ENCODE measurements at places on chromosomes 3 and 15. TPM values are rescaled to one million over a fixed set of nuclear protein-coding genes. Genes with fewer than 3 reads are reported as not detected.
A peak's percentile ranks its signal among the peaks of the same experiment; 100 is the strongest.

ESYT3 gene
- total RNA-seq: 7.0 TPM

C2CD4B gene
- 0.73 TPM for total RNA-seq

SLC2A2 gene
- total RNA-seq: not detected

RBP2 gene
- total RNA-seq: not detected

APOD gene
- total RNA-seq: not detected

COPS2 gene
- 85.1 TPM for total RNA-seq

GOLGA8N gene
- total RNA-seq: 0.63 TPM

KLF15 gene
- 19.5 TPM for total RNA-seq

PTPRG gene
- 90.1 TPM for total RNA-seq

- H3K4me1 ChIP-seq: no peaks in the 10 kb centered on the region
- H3K27me3 ChIP-seq: no peaks in the 10 kb centered on the region
- DNase-seq: no peak
- H3K27ac ChIP-seq: no peak overlapping the region
- peaks cover 22% of the 10 kb centered on the region for H3K36me3 ChIP-seq
- H3K4me3 ChIP-seq: no peak overlapping the region
Measured at GRCh38 chr3:53865732-53866499, 16.0 kb downstream of the ACTR8 start.

DNA sequence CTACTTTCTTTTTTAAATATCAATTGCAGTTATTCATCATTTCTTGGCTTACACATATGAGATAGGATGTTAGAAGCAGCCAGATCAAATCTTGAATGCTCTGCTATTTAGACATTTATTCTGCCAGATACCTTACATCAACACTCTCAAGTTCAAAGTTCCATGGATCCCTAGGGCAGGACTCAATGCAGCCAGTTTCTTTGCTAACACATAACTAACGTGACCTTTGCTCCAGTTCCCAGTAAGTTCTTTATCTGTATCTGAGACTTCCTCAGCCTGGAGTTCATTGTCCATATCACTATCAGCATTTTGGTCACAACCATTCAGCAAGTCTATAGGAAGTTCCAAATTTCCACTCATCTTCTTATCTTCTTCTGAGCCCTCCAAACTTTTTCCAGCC lies 939.9 kb downstream of the VGLL3 start:
- H3K4me1 ChIP-seq: no peaks in the 10 kb centered on the region
- no peaks in the 10 kb centered on the region for H3K27me3 ChIP-seq
- no peaks in the 10 kb centered on the region for H3K36me3 ChIP-seq
- H3K27ac ChIP-seq: no peak overlapping the region
- H3K4me3 ChIP-seq: no peak overlapping the region

GRCh38 chr3:187352581-187353575 lies 15.3 kb upstream of the RTP4 start:
- H3K27ac ChIP-seq: no peak overlapping the region
- no peaks in the 10 kb centered on the region for H3K4me1 ChIP-seq
- H3K4me3 ChIP-seq: no peak overlapping the region
- no peak for DNase-seq
- H3K27me3 ChIP-seq: no peaks in the 10 kb centered on the region
- no peaks in the 10 kb centered on the region for H3K36me3 ChIP-seq

- H3K27ac ChIP-seq: no peak overlapping the region
- no peak overlapping the region for H3K4me3 ChIP-seq
- H3K4me1 ChIP-seq: no peaks in the 10 kb centered on the region
- no peak for DNase-seq
- H3K36me3 ChIP-seq: no peaks in the 10 kb centered on the region
Measured at GRCh38 chr3:84442533-84442932, 516.3 kb upstream of the CADM2 start.

DNA sequence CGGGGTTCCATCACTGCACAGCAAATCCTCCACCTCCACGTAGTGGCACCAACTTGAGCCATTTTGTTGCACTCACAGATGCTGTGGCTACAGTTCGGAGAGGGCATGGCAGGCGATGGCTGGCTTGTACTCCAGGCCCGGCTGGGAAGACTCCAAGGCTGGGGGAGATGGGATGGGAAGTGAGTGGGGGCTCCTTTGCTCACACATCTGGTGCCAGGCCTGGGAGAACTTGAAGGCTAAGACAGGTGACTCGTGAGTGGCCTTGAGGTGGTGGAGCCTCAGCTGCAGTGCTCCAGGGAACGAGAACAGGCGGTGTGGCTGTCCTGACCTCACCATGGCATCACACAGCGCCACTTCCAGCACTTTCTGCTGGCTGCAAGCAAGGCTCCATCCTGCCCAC lies 87.9 kb downstream of the PLXNA1 start:
- no peaks in the 10 kb centered on the region for H3K27me3 ChIP-seq
- no peaks in the 10 kb centered on the region for H3K36me3 ChIP-seq
- no peak for DNase-seq
- H3K4me1 ChIP-seq: no peaks in the 10 kb centered on the region

DNA sequence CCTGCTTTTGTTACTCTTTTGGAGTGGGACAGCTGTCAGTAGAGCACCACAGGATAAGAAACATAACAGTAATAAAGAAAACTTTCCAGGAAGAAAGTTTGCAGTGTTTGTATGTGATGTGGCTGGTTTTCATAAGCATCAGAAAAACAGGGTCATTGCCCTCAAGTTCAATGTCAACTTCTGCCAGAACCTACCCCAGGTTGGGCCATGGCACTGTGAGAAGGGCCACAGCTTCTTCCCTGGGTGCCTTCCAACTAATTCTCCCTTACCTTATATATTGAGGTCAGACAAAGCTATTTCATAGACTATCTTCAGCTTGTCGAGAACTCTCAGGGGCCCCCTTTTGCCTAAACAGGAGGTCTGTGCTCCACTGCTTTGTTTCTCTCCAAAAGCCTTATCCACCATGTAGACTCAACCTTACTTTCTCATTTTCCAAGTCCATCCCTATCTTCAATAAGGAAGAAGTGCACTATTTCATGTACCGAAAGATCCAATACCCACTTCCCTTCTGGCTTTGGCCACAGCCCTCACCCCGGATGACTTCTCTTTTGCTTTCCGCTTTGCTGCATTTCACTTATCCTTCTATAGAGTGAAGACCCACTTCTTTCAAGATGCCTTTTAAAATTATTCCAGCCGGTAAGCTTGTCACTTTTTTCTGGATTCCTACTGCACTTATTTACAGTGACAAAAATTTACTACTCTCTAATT lies 38.2 kb upstream of the PLCL2 start:
- H3K4me3 ChIP-seq: no peak overlapping the region
- no peaks in the 10 kb centered on the region for H3K27me3 ChIP-seq
- peaks cover 7% of the 10 kb centered on the region for H3K4me1 ChIP-seq

DNA sequence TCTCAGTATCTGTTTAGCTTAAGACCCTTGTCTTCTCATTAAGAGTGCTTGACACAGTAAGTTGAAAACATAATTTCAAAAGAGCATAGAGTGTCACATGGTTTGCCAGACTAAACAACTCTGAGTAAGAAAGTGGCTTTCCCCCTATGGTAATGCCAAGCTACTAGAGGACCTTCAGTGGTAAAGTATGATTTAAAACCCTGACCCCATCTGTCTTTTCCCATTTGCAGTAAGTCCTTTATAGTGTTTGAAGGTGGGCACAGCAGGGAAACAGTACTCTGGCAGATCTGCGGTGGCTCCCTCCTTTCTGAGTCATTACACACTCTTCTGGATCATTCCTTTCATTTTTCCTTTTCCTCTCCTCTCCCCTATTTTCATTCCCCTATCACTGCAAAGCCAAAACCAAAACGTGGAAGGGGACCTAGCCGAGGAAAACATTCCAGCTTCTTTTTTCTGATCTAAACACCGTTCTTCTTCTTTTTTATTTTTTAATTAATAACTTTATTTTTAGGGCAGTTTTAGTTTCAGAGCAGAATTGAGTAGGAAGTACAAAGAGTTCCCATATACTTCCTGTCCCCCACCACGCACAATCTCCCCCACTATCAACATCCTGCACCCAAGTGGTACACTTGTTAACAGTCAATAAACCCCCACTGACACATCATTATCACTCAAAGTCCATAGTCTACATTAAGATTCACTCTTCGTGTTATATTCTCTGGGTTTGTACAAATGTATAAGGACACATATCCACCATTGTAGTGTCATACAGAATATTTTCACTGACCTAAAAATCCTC lies 74.7 kb downstream of the PPARG start:
- no peak overlapping the region for H3K27ac ChIP-seq
- H3K36me3 ChIP-seq: no peaks in the 10 kb centered on the region
- DNase-seq: no peak
- H3K4me1 ChIP-seq: no peaks in the 10 kb centered on the region

DNA sequence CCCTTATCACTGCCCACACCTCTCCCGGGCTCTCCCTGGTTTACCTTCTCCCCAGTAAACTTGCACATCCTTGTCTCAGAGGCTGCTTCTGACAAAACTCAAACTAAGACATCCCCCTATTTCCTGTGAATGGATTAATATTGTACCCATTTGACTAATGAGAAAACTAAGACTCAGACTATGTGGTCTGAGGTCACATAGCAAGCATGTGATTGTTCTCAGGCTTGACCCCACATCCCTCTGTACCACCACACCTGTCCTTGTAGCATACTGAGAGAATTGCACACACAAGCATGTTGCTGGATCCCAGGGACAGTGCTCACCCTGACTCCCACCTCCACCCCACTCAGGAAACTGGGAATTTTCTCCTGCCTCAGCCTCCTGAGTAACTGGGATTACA lies 90.7 kb upstream of the HES1 start:
- H3K27ac ChIP-seq: no peak overlapping the region
- no peak overlapping the region for H3K4me3 ChIP-seq
- H3K36me3 ChIP-seq: no peaks in the 10 kb centered on the region
- no peaks in the 10 kb centered on the region for H3K4me1 ChIP-seq

- H3K4me3 ChIP-seq: no peak overlapping the region
- 0 out of 2 replicates have a peak overlapping the region, but pooled peaks have one; percentile 5 for H3K27ac ChIP-seq
- DNase-seq: no peak
- no peaks in the 10 kb centered on the region for H3K4me1 ChIP-seq
- H3K27me3 ChIP-seq: no peaks in the 10 kb centered on the region
- H3K36me3 ChIP-seq: 0 out of 2 replicates have a peak, but pooled peaks cover 2% of the 10 kb centered on the region
Measured at GRCh38 chr3:172291650-172292049, 156.6 kb downstream of the GHSR start.

DNA sequence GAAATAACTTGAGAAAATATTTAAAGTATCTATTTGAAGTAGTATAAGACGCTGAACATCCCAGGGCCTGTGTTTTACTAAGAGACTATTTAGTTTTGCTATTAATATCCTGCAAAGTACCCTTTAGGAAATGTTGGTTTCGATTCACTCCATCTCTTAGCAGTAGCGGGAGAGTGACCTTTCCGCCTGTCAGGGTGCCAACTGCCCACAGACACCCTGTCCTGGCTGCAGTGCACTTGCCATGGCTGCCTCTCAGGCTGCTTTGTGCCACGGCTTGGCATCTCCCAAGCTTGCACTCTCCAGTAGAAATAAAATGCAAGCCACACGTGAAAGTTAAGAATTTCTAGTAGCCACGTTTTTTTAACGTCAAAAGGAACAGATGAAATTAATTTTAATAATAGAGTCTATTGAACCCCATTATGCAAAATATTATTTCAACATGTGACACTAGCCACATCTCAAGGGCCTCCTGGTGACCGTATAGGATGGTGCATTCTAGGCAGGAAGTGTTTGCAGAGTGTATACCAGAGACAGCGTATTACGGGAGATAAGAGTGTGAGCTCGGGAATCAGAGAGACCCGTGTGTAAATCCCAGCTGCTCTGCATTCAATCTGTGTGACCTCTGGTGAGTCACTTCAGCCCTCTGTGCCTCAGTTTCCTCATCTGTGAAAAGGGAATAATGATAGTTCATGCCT lies 19.8 kb downstream of the ADAMTS9 start:
- H3K4me1 ChIP-seq: no peaks in the 10 kb centered on the region
- H3K4me3 ChIP-seq: no peak overlapping the region
- H3K27me3 ChIP-seq: no peaks in the 10 kb centered on the region
- H3K36me3 ChIP-seq: no peaks in the 10 kb centered on the region
- DNase-seq: no peak

- no peaks in the 10 kb centered on the region for H3K4me1 ChIP-seq
- DNase-seq: no peak
- H3K27me3 ChIP-seq: no peaks in the 10 kb centered on the region
- H3K36me3 ChIP-seq: no peaks in the 10 kb centered on the region
- no peak overlapping the region for H3K27ac ChIP-seq
Measured at GRCh38 chr15:85607842-85608241, 186.9 kb downstream of the KLHL25 start.

DNA sequence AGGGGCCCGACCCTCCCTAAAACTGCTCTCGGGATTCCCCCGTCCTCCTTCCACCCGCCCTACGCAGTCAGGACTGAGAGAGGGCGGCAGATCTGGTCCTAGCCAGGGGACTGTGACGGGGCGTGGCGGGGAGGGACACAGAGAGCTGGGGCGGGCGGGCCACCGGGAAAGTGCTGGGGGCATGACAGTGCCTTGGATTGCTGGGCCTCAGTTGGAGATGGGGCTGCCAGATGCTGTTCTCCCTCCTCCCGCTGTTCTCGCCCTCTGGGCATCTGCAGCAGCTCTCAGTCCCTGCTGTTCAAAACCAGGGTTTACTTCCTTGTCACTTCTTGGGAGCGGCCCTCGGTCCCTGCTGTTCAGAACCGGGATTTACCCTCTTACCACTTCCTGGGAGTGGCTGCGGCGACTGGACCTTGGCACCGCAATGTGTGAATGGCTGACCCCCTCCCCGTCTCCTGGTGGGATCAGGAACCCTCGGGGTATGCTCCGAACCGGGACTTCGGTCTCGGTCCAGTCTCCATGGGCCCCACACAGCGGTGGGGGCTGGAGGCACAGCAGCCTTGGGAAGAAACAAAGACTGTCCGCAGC lies 1.8 kb upstream of the RPP25 start:
- H3K27me3 ChIP-seq: peaks cover 5% of the 10 kb centered on the region
- H3K27ac ChIP-seq: no peak overlapping the region
- no peaks in the 10 kb centered on the region for H3K36me3 ChIP-seq
- DNase-seq: no peak
- H3K4me3 ChIP-seq: peak overlapping the region; percentile 65

All from H1 (cell line).